Sigmoid colon (tissue), 7 donors: ENCODE measurements at places on chromosomes 2 and 18. TPM values are rescaled to one million over a fixed set of nuclear protein-coding genes. Genes with fewer than 3 reads are reported as not detected.
A peak's percentile ranks its signal among the peaks of the same experiment; 100 is the strongest.

DNA sequence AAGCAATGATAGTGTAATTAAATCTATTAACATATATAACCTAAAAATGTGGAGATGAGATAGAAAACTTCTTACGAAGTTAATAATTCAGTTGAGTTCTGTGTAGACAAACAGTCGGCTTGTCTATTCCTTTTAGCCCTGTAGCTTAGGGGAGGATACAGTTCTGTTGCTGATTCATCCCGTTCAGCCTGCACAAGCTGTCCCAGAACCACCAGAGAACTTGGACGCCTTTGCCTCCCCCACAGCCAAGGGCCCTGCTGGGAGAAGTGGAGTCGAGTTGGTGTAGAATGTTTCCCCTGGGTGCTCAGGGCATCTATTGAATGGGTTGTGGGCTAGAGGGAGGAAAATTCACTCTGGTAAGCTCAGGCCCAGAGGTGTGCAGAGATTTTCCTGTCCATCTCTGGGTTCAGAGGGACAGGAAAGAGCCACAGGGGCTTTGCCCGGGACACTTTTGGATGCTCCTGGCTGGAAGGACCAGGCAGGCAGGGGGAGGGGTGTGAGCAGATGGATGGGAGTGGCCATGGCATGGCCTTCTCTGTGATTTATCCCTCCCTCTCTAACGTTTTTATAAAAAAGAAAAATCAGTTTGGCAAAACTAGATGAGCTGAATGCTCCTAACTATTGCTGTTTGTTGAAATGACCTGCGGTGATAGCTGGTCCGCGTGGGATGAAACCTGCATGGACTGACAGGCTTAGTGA lies 42.8 kb upstream of the GALR1 start:
- peak; percentile 86 for DNase-seq

The ANTXR1 gene
- polyA plus RNA-seq = 3.0 TPM

DNA sequence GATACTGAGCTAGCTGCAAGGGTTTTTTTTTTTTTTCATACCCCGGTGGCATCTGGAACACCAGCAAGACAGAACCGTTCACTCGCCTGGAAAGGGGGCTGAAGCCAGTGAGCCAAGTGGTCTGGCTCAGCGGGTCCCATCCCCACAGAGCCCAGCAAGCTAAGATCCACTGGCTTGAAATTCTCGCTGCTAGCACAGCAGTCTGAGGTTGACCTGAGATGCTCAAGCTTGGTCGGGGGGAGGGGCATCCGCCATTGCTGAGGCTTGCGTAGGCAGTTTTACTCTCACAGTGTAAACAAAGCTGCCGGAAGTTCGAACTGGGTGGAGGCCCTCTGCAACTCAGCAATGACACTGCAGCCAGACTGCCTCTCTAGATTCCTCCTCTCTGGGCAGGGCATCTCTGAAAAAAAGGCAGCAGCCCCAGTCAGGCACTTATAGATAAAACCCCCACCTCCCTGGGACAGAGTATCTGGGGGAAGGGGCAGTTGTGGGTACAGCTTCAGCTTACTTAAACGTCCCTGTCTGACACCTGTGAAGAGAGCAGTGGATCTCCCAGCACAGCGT lies 5.1 kb upstream of the MIB1 start:
- no peak for DNase-seq

The HMSD gene
- 0.54 TPM for polyA plus RNA-seq

GRCh38 chr18:11310476-11311086 lies 161.2 kb upstream of the PIEZO2 start:
- DNase-seq = no peak

DNA sequence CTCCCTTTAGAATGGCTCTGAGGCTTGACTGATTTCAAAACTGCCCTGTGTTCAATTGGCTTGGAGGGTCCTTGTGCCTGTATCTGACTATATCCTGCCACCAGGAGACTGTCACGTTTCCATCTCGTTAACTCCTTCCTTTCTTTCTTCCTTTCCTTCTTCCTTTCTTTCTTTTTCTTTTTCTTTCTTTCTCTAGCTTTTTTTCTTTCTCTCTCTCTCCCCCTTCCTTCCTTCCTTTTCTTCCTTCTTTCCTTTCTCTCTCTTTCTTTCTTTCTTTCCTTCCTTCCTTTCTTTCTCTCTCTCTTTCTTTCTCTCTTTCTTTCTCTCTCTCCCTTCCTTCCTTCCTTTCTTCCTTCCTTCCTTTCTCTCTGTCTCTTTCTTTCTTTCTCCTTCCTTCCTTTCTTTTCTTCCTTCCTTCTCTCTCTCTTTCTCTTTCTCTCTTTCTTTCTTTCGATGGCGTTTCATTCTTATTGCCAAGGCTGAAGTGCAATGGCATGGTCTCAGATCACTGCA lies 38.1 kb upstream of the EML6 start:
- no peak for DNase-seq
